Activated CD4-positive, alpha-beta T cell treated with anti-CD3 and anti-CD28 coated beads, Interleukin-2, amount 50 U/mL, for 48 hours (primary cell): ENCODE measurements at places on chromosomes 7 and 10.

DNA sequence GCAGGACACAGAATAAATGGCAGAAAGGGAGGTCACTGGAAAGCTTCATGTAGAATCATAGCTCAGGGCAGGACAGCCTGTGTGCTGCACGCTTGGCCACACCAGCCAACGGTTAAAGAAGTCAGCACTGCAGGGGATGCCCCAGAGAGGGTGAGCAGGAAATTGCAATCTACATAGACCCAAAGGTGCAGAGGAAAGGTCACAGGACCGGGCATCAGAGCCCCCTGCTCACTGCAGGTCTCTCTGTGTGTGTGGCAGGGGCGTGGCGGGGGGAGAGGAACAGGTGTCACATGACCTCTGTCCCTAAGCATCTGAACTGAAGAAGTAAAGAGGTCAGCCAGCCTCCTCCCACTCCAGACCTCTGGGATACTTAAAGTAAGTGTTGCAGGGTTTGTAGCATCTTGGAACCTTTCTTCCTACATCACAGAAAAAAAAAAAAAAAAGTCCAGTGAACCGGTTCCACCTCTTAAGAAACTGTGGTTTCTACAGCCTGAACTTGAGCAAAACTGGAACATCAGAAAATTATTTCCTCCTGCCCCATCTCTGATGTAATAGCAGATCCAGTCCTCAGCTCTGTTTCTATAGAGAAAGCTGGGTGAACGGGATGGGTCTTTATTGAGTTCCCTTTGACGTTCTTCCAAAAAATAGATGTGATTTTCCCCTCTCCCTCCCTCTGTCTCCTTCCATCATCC, 64.3 kb downstream of the RGS10 start:
- DNase-seq: peak; percentile 25

DNA sequence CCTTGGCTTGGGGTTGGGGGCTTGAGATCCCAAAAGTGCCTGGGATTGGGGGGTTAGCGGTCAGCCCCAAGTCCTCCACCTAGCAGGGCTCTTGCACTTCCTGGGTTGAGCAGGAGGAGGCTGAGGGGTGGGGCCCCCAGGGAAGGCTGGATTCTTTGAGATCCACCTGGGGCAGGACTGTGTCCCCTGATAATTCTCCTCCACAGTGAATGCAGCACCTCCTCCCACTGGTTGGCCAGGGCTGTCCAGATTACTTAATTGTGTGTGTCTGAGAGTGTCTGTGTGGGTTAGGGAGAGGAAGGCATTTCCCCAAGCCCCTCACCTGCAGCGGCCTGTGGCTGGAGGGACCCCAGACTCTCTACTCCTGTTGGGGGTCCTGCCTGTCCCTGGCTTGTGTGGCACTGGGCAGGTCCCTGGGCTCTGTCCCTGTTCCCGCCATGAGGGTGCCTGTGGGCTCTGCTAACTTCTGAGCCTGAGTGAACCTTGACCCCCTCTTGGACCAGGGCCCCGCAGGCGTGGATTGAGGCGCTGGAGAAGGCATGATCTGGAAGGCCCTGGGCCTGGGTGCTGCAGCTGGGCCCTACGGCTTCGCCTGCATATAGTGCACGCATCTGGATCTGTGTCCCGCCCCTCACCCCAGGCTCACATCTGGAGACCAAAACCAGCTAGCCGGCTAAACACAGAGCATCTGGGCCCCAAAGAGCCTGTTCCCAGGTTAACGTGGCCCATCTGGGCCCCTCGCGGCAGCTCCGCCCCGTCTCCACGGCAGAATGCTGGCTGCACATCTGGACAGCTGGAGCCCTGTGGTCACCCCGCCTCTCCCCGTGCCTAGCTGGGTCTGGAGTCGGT, 10.4 kb downstream of the TMEM270 start:
- DNase-seq: no peak

GRCh38 chr10:49228677-49229076, 40.5 kb upstream of the TMEM273 start:
- DNase-seq: no peak

DNA sequence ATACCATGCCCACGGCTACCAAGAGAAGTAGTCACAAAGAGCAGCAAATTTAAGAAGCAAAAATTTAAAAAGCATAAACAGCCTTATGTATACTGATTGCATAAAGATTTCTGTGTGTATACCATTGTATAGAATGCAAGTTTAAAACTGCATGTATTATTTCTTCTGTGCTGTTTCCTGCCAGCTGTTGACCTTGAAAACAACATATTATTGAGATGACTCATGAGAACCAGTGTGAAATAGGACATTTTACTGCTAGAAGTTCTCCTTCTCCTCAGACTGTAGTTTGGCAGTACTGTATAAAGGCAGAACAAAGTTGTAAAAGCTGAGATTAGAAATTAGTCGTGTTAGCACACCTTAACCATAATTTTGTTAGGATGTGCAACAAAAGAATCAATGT, 42.3 kb upstream of the SGCE start:
- no peak for DNase-seq

DNA sequence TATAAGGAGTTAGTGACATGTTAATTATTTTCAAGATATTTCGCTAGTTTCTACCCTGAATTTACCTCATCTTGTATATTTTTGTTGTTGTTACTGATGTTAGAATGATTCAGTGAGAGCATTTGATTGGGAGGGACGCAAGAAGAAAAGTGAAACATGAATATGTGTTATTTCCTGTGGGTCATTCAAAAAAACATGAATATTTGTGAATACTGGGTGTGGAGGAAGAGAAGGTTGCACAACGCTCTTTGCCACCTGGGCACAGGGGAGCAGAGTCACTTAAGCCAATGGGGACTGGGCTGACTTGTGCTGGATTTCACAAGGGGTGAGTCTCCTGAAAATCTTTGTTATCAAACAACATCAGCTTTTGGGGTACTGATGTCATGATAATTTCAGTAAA, 39.5 kb downstream of the AGK start:
- DNase-seq: no peak

GRCh38 chr7:123751821-123752220, 3.0 kb upstream of the WASL start:
- DNase-seq: no peak

DNA sequence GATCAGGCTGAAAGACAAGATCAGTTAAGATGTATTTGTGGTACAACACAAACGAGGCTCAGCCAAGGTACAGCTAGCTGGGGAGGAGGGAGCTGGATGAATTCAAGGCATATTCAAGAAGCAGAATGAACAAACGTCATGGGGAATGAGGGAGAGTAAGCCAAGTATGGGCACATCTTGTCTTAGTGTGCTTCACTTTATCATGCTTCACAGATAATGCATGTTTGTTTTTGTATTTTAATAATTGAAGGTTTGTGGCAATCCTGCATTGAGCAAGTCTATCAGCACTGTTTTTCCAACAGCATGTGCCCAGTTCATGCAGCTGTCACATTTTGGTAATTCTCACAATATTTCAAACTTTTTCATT, 135.4 kb downstream of the HIBADH start:
- DNase-seq: no peak
